Stomach (tissue), 19 donors: ENCODE measurements at places on chromosomes 2 and 18. TPM values are rescaled to one million over a fixed set of nuclear protein-coding genes. Genes with fewer than 3 reads are reported as not detected.

GALNT14 gene
- total RNA-seq: not detected

BCL11A gene
- 18.0 TPM for total RNA-seq

STAM2 gene
- 55.3 TPM for total RNA-seq

PECR gene
- 10.3 TPM for total RNA-seq

CYB5A gene
- 111 TPM for total RNA-seq

ANKRD62 gene
- total RNA-seq: not detected

GRCh38 chr2:147147802-147148201 lies 697.0 kb upstream of the ACVR2A start:
- no peak overlapping the region for H3K4me3 ChIP-seq
- no peaks in the 10 kb centered on the region for H3K27me3 ChIP-seq
- DNase-seq: no peak
- H3K4me1 ChIP-seq: no peaks in the 10 kb centered on the region

- H3K4me3 ChIP-seq: no peak overlapping the region
- no peak for DNase-seq
- no peaks in the 10 kb centered on the region for H3K36me3 ChIP-seq
- no peaks in the 10 kb centered on the region for H3K27me3 ChIP-seq
- no peak overlapping the region for H3K27ac ChIP-seq
- H3K4me1 ChIP-seq: peaks cover 8% of the 10 kb centered on the region
These were observed 730.3 kb downstream of the CNTNAP5 start for GRCh38 chr2:124755386-124755785.

DNA sequence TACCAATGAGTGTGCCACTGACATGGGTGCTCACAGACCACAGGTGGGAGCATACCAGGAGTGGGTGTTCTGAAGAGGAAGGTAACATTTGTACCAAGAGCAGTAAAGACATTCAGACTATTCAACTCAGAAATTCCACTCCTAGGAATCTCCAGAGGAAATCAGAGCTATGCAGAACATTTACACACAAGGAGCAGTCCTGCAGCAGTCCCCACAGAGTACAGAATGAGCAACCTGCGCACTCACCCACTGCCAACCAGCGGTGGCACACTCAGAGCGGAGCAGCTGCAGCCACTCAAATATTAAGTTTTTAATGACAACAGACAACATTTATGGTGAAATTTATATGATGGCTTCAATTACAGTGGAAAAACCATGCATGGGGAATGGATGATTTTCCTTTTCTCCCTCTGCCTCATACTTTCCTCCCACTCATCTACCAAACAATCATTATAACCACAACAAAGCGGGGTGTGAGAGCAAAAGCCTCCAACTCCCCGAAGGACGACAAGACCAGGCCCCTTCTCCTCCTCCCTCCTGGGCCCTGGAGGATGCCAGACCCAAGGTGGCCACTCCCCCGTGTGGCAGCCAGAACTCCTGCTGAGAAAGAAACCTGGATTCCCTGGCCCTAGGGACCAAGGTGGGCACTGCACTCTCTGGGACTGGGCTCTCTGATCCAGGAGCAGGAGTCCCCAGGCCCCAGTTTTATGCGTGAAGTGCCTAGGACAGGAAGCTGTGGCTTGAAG lies 5.4 kb downstream of the HS6ST1 start:
- H3K4me3 ChIP-seq: no peak overlapping the region
- H3K4me1 ChIP-seq: peaks cover 87% of the 10 kb centered on the region
- DNase-seq: peak; percentile 51
- H3K27me3 ChIP-seq: no peaks in the 10 kb centered on the region
- peaks cover 15% of the 10 kb centered on the region for H3K36me3 ChIP-seq
- no peak overlapping the region for H3K27ac ChIP-seq

DNA sequence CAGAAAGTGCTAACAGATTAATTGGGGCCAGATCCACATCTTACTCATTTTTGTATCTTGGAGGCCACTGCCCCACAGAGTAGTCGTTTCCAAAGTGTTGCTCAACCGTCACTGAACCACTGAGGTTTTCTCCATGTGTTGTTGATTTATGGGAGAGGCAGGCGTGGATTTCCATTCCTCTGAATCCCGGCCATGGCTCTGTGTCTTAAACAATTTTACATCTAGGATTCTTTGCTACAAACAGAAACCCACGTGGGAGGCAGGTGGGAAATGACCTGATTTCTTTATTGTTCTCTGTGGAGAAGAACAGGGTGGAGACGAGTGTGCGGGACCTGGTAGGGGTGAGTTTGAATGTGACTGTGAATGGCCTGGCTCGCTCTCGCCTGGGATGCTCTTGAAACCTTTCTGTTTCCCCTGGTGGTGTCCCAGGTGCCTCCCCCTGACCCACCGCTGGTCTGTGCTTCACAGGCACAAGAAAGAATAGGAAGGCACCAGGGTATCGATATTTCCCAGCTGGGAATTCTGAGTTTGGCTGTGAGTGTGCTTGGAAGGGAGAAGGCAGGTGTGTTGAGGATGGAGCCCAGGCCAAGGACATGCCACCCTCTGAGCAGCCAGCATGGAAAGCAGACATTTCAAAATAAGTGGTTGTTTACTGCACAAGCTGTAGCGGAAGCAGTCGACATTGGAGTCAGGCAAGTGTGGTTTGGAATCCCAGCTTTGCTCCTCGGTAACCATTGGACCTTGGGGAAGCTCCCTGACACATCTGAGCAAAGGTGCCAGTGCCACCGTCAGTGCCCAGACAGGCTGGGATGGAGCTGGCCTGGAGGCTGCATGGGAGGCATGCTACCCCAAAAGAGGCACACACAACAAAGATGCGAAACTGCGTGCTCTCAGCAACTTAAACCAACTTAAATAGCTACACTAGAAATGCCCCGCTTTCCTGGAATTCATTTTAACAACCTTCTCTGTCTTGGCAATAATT lies 50.0 kb downstream of the LPIN1 start:
- no peak overlapping the region for H3K27ac ChIP-seq
- H3K36me3 ChIP-seq: peaks cover 70% of the 10 kb centered on the region
- H3K27me3 ChIP-seq: no peaks in the 10 kb centered on the region
- no peak overlapping the region for H3K4me3 ChIP-seq

- DNase-seq: peak; percentile 90
- H3K27me3 ChIP-seq: no peaks in the 10 kb centered on the region
- peak overlapping the region; percentile 63 for H3K27ac ChIP-seq
- H3K36me3 ChIP-seq: no peaks in the 10 kb centered on the region
These were observed 15.5 kb upstream of the RAB10 start for GRCh38 chr2:26018184-26019055.

DNA sequence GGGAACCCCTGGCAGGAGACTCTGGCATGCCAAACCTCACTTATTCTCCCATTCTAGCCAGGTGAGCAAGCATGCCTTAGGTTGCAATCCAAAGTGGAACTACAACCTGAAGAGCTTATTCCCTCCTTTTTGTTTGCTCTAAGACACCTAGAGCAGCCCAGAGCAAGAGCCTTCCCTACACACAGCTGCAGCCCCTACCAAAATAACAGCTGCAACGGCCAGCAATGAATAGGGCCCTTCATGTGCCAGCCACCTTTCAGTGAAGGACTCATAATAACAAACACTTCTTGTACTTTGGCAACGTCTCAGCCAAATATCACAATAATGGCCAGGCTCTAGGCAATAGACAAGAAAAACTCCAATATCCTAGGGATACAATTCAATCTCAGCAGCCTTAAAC lies 178.7 kb downstream of the ALK start:
- H3K4me1 ChIP-seq: no peaks in the 10 kb centered on the region
- no peaks in the 10 kb centered on the region for H3K27me3 ChIP-seq
- no peak overlapping the region for H3K4me3 ChIP-seq
- DNase-seq: no peak
- H3K36me3 ChIP-seq: no peaks in the 10 kb centered on the region

DNA sequence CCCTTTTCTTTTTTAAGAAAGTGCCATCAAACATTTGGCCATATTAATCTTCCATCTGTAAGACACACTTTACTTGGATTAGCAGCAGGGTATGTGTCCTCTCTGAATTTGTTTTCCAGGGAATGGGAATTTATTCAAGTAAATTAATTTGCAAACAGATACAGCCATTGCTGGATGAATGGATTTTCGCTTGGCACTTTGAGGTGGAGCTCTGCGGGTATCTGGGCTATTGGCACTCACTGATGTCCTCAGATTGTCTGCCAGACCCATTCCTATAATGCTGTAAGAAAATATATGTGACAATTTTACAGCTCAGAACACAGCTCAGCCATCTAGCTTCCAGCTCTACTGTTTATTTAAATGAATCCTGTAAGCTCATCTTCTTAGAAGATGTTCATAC lies 201.2 kb upstream of the CDH20 start:
- no peaks in the 10 kb centered on the region for H3K4me1 ChIP-seq
- no peaks in the 10 kb centered on the region for H3K36me3 ChIP-seq
- no peak overlapping the region for H3K4me3 ChIP-seq
- no peaks in the 10 kb centered on the region for H3K27me3 ChIP-seq
- no peak for DNase-seq

GRCh38 chr18:68667121-68667520 lies 47.8 kb downstream of the TMX3 start:
- no peak overlapping the region for H3K27ac ChIP-seq
- no peak overlapping the region for H3K4me3 ChIP-seq
- no peaks in the 10 kb centered on the region for H3K36me3 ChIP-seq
- no peaks in the 10 kb centered on the region for H3K4me1 ChIP-seq
- no peaks in the 10 kb centered on the region for H3K27me3 ChIP-seq

DNA sequence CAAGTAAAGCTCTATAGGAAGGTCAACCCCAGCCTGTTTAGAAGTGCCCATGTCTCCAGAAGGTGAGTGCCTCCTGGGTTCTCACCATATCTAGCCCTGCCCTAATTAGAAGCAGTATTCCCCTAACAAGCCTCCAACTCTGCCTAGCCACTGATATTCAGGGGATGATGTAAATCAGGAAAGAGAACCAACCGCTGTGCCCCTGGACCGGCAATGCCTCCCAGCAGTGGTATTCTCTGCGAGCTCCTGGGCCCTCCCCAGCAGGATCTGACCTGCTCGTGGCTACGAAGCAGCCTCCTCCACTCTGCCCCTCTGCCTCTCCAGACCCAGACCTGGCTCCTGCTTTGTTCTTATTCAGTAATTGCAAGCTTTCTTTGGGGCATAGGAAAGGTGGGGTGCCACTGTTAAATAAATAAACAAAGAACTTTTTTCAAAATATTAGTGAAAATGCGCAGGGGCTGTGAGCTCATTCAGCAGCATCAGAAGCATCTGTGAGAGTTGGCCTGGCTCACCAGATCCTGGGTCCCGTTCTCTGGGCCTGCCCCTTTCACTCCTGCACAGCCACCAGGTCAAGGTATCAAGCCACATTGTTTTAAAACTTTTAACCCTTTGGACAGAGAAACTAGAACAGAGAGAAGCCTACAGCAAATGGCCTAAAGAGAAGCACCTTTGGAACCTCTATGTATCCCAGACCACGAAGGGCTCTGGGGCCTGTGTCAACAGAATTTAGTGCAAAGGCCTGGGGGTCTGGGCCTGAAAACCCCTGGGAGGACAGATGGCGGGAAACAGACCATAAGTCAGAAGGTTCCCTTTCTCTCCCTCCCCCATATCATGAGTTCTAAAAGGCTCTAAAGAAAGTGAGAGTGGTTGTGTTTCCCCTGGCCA lies 11.9 kb downstream of the MREG start:
- no peak overlapping the region for H3K27ac ChIP-seq
- H3K27me3 ChIP-seq: no peaks in the 10 kb centered on the region
- no peak overlapping the region for H3K4me3 ChIP-seq
- peaks cover 10% of the 10 kb centered on the region for H3K36me3 ChIP-seq
- peaks cover 8% of the 10 kb centered on the region for H3K4me1 ChIP-seq

- peak; percentile 47 for DNase-seq
- H3K27me3 ChIP-seq: no peaks in the 10 kb centered on the region
- H3K27ac ChIP-seq: no peak overlapping the region
- H3K4me3 ChIP-seq: no peak overlapping the region
- H3K36me3 ChIP-seq: no peaks in the 10 kb centered on the region
These were observed 342.6 kb downstream of the CTNNA2 start for GRCh38 chr2:79855264-79856006.

- no peak for DNase-seq
- H3K36me3 ChIP-seq: no peaks in the 10 kb centered on the region
These were observed 59.8 kb downstream of the SLC4A3 start for GRCh38 chr2:219687272-219687671.

DNA sequence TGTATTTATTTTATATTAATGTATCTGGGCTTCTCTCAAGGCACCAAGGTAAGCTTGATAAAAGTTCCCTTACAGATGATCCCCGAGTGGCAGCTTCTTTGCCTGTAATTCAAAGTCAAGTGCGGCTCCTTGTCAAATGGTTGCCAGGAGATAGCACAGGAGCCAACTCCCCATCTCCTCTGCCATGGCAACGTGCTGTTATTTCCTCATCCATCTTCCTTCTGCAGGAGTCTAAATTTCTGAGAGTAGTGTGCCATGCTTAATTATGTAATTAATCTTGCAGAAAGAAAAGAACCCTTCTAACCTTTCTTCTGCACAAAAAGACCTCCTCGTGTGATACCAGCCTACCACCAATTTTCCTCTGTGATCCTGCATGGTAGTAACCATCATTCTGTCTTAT lies 46.2 kb upstream of the ACMSD start:
- no peaks in the 10 kb centered on the region for H3K4me1 ChIP-seq
- H3K27ac ChIP-seq: no peak overlapping the region
- peak; percentile 24 for DNase-seq
- H3K27me3 ChIP-seq: no peaks in the 10 kb centered on the region
- H3K36me3 ChIP-seq: no peaks in the 10 kb centered on the region

- H3K27me3 ChIP-seq: no peaks in the 10 kb centered on the region
- H3K36me3 ChIP-seq: no peaks in the 10 kb centered on the region
- no peak overlapping the region for H3K4me3 ChIP-seq
- no peak for DNase-seq
These were observed 178.6 kb downstream of the SATB2 start for GRCh38 chr2:199279146-199279545.

DNA sequence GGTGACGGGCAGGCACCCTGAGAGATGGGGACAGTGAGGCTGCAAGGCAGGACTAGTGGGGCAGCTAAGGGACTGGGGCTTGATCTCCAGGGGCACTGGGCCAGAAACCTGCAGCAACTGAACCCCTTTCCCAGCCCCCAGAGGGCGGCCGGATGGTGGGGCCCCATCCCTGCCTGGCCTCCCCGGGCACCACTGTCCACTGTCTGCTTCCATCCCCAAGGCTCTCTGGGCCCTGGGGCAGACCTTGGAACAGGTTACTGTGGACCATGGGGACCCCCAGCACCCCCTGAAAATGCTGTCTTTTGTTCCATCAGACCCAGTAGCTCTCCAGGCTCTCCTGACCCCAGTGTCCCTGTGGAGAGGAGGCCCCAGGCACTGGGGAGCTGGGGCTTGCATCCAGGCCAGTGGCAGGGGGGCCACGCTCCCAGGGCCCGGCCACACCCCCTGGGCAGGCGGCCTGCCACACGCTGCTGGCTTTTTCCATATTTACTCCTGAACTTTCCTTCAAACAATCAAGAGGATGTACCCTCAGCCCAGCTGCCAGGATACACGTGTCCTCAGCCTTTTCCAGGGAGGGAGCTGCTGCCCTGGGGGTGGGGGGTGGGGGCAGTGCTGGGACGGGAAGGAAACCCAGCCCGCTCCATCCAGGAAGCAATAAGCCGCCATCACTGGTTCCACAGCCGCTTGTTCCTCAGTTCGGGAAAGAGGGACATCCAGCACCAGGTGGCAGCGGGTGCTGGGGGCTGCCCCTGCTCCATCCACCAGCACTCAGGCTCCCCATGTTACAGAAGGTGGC lies 102.3 kb upstream of the ODC1 start:
- no peaks in the 10 kb centered on the region for H3K27me3 ChIP-seq
- H3K4me3 ChIP-seq: no peak overlapping the region
- no peak overlapping the region for H3K27ac ChIP-seq
- H3K4me1 ChIP-seq: peaks cover 9% of the 10 kb centered on the region
- DNase-seq: peak; percentile 61
